ENCODE measurements at places on chromosomes 2 and 18. TPM values are rescaled to one million over a fixed set of nuclear protein-coding genes. Genes with fewer than 3 reads are reported as not detected.

DNA sequence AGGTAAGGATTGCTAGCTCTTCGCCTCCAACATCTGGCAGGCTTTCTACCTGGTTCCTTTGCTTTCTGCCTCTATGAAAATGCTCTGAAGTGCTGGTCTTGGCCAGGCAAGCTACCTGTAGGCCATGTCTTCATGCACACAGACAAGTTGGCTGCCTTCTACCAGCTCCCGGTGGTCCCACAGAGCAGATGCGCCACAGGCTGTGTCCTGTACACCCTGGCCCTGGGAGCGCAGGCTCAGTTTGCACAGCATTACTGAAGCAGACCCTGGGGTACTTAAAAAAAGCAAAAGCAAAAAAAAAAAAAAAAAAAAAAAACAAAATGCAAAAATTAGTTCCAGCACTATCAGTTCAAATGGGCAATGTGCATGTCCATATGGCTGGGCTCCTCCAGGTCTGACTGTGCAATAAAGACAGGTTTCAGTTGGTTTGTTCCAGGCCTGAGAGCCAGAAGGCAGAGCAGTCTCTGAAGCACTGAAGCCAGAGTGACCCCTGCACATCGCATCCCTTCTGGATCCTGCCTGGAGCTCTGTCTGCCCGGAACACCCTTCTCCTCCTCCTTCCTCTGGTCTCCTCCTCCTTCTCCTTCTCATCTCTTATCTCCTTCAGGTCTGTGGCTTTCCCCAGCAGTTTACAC is 288.0 kb upstream of the REV1 start:
- no peak for DNase-seq

- DNase-seq = no peak
Observed at GRCh38 chr2:160351956-160352355, 141.7 kb downstream of the RBMS1 start.

DNA sequence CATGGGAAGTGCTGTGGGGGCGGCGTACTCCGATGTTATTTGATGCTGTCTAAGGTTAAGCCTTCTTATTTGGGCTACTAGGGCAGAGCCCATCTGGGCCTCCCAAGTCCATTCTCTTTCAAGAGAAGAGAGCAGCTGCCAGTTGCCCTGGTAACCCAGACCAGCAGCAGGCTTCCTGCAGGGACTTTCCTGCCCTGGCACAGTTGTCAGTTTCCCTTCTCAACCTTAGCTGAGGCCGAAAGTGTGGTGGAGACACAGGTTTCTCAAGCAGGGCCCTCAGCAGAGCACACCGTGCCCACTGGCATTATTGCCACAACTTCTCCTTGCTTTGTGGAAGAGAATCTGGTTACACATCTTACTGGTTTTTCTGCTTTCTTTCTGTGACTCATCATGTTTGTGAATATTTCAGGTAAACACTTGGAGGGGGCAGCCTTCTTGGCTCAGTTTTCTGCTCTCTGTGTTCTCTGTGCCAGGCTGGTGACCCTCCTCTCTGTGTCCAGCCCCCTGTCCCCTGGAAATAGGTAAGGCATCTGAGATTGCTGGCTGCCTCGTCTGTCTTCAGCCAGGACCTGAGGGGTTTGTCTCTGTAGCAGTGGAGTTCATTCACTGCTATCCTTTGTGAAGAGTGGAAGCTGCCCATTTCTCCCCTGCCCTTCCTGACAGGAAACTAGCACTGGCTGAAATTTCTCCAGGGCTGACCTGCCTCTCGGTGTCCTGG is 111.0 kb downstream of the B3GNT2 start:
- no peak for DNase-seq

Gene TPGS2
- 15.2 TPM for total RNA-seq

Gene CHN1
- 1.6 TPM for total RNA-seq

All from left lobe of liver (tissue), 2 donors.